ENCODE measurements at places on chromosomes 3 and 15.

- no peak for DNase-seq
Measured at GRCh38 chr15:80110920-80111319, 41.9 kb upstream of the FAH start.

GRCh38 chr15:89126009-89126408, 37.8 kb downstream of the ABHD2 start:
- no peak for DNase-seq

- DNase-seq: no peak
Measured at GRCh38 chr3:9666704-9667445, 17.6 kb downstream of the MTMR14 start.

GRCh38 chr3:24341668-24342067, 153.0 kb downstream of the THRB start:
- no peak for DNase-seq

DNA sequence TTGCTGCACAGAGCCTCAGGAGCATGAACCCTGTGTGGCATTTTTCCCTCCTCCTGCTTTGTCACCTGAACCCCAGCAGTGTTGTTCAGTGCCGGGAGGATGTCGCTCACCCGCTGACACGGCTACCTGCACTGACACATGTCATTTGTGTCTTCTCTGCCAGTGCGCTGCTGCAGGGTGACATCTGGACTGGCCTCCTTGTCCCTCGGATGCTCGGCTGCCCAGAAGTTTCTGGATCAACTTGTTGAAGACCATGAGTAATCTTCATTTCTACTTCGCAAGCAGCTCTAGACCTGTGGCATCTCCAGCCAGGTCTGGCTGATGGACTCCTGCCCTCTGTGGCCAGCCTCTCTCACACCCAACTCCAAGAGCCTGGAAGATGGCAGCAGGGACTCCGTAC, 311.1 kb upstream of the C2CD4B start:
- DNase-seq: no peak

DNA sequence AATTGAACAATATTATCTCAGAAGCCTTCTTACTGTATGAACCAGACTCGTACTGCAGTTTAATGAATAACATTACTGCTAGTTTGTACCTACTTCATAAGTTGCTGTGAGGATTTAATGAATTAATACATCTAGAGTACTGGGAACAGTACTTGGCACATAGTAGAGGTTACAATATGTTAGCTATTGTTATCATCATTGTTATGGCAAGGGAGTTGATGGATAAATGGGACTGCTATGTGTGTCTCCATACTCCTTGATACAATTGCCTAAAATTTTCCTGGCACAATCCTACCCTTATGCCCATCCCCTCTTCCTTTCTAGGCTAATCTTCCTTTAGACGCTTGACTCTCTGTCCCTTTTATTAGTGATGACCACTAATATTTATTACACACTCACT, 473.6 kb downstream of the MCTP2 start:
- DNase-seq: no peak

- DNase-seq: no peak
Measured at GRCh38 chr15:66278671-66279070, 14.7 kb upstream of the DIS3L start.

DNA sequence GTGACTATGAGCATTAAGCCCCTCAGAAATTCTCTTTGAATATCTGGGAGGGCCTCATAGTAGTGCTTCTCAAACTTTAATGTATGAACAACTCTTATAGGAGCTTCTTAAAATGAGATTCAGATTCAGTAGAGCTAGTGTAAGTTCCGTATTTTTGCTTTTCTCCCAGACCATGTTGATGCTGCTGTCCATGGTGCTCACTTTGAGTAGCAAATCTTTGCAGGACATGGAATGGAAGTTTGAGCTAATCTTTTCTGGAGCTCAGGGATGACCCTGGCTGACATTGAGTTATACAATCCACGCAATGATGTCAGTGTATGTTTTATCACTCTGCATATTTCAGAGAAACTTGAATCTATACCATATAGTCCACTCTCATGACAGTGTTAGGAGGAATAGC, 134.2 kb downstream of the OTOL1 start:
- no peak for DNase-seq

- no peak for DNase-seq
Measured at GRCh38 chr3:14289590-14290461, 111.2 kb downstream of the LSM3 start.

GRCh38 chr3:138642226-138642926, 33.8 kb downstream of the FAIM start:
- DNase-seq: no peak

DNA sequence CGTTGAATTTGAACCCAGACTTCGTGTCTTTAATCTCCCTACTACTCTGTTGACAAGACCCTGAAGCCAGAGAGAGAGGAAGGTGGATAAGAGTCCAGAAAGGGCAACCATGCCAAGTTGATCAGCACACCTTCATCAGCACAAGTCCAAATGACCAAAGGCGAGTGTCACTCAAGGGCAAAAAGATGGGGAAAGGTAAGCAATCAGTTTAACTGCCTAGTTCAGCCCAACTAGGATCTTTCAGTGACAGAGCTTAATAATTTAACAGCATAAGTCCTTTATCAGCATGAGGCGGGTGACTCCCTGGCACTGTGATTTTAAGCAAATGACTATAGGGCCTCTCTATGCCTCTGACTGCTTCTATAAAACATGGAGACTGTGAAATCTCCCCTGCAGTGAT, 6.2 kb downstream of the SUCLG2 start:
- no peak for DNase-seq

- DNase-seq: no peak
Measured at GRCh38 chr15:37204692-37205091, 104.3 kb upstream of the MEIS2 start.

DNA sequence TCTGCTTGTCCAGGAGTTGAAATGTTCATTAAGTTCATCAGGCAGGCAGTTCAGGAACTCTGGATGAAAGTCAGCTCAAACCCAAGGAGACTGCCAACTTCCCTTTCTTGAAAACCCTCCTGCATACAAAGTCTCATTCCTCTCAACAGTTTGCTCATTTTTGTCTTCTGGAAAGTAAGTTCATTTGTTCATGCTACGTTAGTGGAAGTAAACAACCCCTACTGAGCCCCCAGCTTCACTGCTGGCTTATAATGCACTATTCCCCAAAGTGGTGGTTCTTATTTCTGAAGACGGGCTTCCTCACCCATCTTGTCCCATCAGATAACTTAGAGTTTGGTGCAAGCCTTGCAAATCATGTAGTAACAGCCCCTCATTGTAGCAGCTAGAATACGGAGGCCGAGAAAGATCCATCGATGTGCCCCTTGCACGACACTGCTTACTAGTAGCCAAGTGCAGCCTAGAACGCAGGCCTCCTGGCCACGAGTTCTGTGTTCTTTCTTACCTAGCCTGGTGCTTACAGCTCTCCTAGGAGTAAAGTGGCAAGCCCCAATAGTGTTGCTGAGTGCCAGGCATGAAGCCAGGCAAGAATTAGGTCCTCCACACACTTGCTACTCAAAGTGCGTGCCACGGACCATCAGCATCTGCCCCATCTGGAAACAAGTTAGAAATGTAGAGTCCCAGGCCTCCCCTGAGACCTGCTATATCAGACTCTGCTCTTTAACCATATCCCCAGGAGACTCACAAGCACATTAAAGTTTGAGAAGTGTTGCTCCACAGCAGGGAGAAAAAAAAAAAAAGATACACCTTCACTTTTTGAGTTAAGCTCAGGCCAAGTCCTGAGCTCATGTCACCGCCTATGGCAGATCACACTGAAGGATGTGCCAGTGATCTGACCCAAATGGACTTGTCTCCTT, 82.5 kb downstream of the RFTN1 start:
- DNase-seq: no peak

DNA sequence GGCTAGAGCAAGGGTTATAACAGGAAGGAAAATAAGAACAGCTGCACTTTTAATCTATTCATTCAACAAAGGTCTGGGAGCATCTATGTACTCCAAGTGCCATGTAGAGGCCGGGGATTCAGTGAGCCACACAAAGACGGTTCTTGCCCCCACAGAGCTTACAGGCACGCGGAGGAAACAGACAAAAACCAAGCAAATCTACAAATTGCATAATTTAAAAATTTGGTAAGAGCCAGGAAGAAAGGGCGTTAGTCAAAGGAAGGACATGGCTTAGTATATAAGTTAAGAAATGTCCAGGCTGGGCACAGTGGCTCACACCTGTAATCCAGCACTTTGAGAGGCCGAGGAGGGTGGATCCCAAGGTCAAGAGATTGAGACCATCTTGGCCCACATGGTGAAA, 10.4 kb upstream of the GREM1 start:
- no peak for DNase-seq

DNA sequence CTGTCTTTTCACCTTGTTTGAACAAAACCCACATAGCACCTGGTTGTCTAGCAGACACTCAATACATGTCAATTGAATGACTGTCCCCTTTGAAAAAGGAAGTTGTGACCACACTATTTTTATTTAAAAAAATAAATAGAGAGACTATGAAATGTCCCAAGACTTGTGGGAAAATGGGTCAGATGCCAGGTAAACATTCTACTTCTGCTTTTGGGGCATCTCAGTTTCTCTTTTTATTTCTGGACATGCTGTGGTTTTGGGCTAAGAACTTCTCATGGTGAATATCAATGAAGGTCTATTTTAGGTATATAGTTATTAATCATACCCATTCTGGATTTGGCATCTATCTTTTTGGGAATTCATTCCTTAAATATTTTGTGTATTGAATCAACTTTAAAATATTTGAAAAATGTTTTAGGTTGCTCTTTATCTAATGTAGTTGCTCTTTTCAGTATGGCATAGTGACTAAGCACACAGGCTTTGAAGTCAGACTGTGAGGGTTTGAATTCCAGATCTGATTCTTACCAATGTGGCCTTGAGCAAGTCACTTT, 4.4 kb downstream of the TMEM45A start:
- no peak for DNase-seq

GRCh38 chr15:98896002-98896721, 111.4 kb downstream of the PGPEP1L start:
- no peak for DNase-seq

- no peak for DNase-seq
Measured at GRCh38 chr3:37670961-37671483, 190.7 kb upstream of the CTDSPL start.

DNA sequence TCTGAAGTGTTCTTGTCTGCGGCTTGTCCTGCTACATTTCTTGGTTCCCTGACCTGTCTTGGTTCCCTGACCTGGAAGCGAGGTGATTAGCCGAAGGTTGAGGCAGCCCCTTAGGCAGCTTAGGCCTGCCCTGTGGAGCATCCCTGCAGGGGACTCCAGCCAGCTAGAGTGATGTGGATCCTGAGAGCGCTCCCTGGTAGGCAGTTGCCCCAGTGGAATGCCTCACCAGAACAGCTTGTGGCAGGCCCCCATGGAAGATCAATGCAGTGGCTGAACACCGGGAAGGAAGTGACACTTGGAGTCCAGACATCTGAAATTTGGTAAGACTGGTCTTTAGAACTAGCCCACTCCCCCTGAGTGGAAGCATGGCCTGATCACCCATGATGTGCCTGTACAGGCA, 5.5 kb upstream of the ROBO1 start:
- no peak for DNase-seq
